Fibroblast of lung (primary cell): ENCODE measurements at places on chromosomes 5 and 9. TPM values are rescaled to one million over a fixed set of nuclear protein-coding genes. Genes with fewer than 3 reads are reported as not detected.

Gene KIF12
- not detected in 2 replicates for total RNA-seq

Gene CRB2
- under 0.01 TPM in 1 of 2 replicates, not detected in the other for total RNA-seq

Gene DAB2IP
- 5.6 and 16.5 TPM in 2 replicates for total RNA-seq

Gene SHB
- total RNA-seq = 12.6 and 13.9 TPM in 2 replicates

Gene SAXO1
- total RNA-seq = under 0.01 and 0.17 TPM in 2 replicates

Gene CNTNAP3
- total RNA-seq = under 0.01 TPM in 1 of 2 replicates, not detected in the other

Gene STKLD1
- 0.51 and 0.99 TPM in 2 replicates for total RNA-seq

Gene ADAMTS16
- total RNA-seq = under 0.01 and 0.17 TPM in 2 replicates

Gene TLE1
- 25.9 and 29.7 TPM in 2 replicates for total RNA-seq

- DNase-seq = no peak
Measured at GRCh38 chr5:149567226-149567625, 14.1 kb upstream of the ARHGEF37 start.

- no peak for DNase-seq
Measured at GRCh38 chr5:142929587-142929986, 159.4 kb downstream of the ARHGAP26 start.

GRCh38 chr5:181207214-181207959 lies 2.4 kb upstream of the TRIM7 start:
- DNase-seq = peak; percentile 91

- no peak for DNase-seq
Measured at GRCh38 chr9:30915451-30915850, 1469.0 kb upstream of the ACO1 start.

GRCh38 chr9:89080193-89080592 lies 88.9 kb downstream of the S1PR3 start:
- DNase-seq = no peak

DNA sequence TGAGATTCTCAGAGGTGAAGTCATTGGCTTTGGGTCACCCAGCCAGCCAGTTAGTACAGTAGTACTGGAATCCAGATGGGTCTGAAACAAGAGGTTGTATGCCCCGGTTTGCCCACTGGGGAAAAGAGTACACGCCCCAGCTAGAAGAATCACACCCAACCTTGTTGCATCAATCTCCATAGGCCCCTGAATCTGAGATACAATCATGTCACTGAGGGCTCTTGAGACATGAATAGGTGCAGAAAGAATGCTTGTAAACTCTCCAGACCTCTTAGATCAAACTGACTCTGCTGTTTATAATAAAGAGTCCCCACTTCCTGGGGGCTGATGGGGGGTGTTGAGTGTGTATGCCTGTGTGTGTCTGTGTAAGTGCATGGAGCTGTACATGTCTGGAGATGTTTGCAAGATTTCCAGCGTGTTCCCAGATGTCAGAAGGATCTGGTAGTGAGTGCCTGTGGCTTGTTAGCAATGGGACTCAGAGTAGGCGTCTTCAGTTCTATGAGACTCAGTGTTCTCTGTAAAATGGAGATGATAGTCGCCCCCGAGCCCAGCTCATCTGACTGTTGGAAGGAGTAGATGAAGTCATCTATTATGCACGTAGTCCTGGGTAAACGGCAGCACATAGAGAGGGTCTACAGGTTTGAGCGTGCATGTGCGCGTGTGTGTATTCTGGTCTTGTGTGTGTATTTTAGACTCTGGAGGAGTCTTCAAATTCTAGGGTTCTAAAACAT lies 48.2 kb downstream of the COL27A1 start:
- peak; percentile 49 for DNase-seq

- no peak for DNase-seq
Measured at GRCh38 chr5:360257-361027, 38.9 kb downstream of the AHRR start.

GRCh38 chr9:35652829-35653209 lies 2.1 kb upstream of the SIT1 start:
- DNase-seq = no peak

GRCh38 chr9:93473411-93473810 lies 20.0 kb upstream of the FAM120AOS start:
- DNase-seq = peak; percentile 66

DNA sequence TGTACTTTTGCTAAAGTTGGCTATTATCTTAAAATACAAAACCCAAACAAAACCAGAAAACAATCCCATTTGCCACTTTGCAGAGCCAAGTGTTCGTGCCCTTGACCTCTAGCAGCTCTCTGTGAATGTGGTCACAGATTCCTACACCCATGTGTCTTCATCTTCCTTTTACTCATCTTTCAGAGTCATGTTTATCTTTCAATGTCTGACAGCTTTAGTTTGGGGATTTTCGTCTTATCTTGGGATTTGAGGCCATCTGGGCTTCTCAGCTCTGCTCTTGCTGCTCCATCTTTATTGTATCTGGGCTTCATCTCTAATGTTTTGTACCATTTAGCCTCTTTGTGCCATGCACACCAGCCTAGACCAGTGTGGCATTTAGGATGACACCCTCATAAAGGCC lies 81.0 kb downstream of the DAPK1 start:
- no peak for DNase-seq

- DNase-seq = peak; percentile 78
Measured at GRCh38 chr5:167489202-167489601, 802.2 kb upstream of the WWC1 start.

GRCh38 chr5:69343083-69343482 lies 10.5 kb upstream of the CCDC125 start:
- no peak for DNase-seq

GRCh38 chr9:132546148-132547051 lies 36.0 kb upstream of the BARHL1 start:
- peak; percentile 26 for DNase-seq
